ENCODE measurements at places on chromosomes 16 and 17. TPM values are rescaled to one million over a fixed set of nuclear protein-coding genes. Genes with fewer than 3 reads are reported as not detected.

Gene RSKR
- total RNA-seq, result 5.6 TPM

Gene ARL6IP1
- 502 TPM for total RNA-seq

Gene GRIN2A
- under 0.01 TPM for total RNA-seq

Gene SDR42E1
- total RNA-seq, result 0.66 TPM

Gene C17orf50
- not detected for total RNA-seq

Gene ADAP2
- not detected for total RNA-seq

Gene RNF40
- 62.9 TPM for total RNA-seq

Gene NUDT21
- 61.4 TPM for total RNA-seq

Measured in endothelial cell of coronary artery (primary cell).